ENCODE measurements at places on chromosomes 11 and 22.

DNA sequence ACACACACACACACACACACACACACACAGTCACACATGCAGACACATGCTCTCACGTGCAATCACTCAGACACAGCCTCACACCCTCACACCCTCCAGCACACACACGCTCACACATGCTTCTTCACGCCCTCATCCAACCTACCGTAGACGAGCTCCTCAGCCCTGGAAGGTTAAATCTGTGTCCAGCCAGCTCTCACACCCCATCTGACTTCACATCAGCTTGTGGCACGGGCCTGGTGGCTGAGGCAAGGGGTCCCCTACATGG, 1.3 kb upstream of the SCUBE1 start:
- no peak for DNase-seq

- DNase-seq: no peak
Measured at GRCh38 chr11:125525303-125525702, 29.2 kb upstream of the FEZ1 start.

- no peak for DNase-seq
Measured at GRCh38 chr11:12195768-12196167, 85.4 kb downstream of the MICAL2 start.

- DNase-seq: no peak
Measured at GRCh38 chr11:3873712-3874349, 18.4 kb downstream of the STIM1 start.

DNA sequence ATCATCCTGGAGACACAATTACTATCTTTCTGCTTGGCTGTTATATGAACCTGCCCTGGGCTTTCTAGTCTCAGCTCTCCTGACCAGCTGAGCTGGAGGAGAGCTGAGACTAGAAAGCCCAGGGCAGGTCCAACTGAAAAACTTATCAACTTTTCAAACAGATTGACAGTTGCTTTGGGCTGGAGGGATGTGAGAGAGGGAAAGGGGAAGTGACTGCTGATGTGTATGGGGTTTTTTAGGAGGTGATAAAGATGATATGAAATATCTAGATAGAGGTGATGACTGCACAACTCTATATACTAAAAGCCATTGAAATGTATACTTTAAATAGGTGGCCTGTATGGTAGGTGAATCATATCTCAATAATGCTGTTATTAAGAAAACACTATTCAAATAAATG, 60.2 kb upstream of the CHRM4 start:
- no peak for DNase-seq

DNA sequence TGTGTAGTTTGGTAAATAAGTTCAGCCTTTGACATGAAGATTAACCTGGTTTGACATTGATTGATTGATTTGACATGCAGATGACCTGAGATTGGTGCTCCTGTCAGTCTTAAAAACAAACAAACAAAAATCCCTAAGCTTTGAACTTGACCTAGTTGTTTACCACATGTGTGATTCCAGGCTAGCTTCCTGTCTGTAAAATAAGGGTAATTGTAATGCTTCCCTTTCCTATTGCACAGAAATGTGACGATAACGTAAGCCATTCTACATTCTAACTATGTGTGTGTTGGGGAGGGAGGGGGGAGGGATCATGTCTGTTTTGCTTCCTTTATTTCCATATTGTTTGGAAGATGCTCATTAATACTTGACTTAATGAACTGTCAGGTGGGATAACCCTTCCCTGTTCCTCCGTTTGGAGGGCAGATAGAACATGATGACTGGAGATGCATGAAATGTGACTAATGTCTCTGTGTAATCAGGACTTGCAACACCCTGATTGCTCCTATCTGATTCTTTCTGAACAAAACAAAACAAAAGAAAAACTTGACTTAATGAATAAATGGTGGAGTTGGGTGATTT, 106.1 kb upstream of the CLMP start:
- DNase-seq: peak; percentile 18

- DNase-seq: no peak
Measured at GRCh38 chr11:89346601-89347000, 144.6 kb downstream of the NOX4 start.

DNA sequence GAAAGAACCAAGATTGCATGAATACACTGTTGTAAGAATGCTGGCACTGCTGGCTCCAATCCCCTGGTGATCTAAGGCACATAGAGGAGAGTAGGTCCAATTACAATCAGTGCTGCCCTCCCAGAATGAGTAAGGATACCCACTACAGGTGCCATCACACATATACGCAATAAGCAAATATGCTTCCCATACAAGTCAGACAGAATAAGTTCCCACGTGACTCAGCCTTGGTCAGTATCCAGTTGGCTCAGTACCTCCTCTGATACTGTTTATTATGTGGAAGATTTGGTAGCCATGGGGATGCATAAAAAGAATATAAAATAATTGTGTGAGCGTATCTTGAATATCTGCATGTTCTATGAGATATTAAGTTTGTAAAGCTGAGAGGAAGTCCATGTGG, 8.9 kb upstream of the OR2D3 start:
- no peak for DNase-seq

- no peak for DNase-seq
Measured at GRCh38 chr11:57480409-57481137, 20.2 kb downstream of the RTN4RL2 start.

- no peak for DNase-seq
Measured at GRCh38 chr22:21025763-21026755, 6.3 kb downstream of the SLC7A4 start.

GRCh38 chr22:32395107-32395506, 16.9 kb downstream of the RTCB start:
- no peak for DNase-seq

DNA sequence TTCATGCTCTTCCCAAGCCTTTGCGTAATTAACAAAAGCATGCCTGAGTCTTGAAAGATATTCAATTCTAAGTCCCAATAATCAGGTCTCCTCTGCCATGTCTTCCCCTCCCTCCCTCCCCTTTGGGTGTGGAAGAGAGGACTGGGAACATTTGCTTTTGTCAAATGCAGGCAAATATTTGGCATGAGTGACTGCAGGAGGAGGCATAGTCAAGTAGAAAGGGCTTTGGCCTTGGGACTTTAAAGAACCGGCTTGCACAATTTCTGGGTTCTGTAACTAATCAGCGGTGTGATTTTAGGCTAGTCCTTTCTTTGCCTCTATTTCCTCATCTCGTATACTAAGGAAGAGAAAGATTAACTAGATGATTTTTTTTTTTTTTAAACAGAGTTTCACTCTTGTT, 59.5 kb downstream of the SCN3B start:
- DNase-seq: no peak

DNA sequence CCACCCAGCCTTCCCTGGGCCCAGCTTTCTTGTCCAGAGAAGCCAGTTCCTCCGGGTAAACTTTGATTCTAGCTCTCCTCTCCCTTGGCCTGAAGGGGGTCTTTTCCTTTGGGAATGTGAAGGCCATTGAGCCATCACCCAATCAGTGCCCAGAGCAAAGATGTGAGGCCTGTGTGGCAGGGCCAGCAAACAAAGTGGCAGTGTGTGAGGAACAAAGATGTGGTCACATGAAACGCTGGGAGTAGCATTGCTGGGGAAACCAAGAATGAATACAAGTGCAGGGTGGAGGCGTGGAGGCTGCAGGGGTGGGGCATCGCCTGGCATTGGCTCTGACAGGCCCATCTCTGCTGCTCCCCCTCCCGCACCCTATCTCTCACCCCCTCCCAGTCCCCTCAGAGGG, 91.9 kb upstream of the BID start:
- DNase-seq: no peak

DNA sequence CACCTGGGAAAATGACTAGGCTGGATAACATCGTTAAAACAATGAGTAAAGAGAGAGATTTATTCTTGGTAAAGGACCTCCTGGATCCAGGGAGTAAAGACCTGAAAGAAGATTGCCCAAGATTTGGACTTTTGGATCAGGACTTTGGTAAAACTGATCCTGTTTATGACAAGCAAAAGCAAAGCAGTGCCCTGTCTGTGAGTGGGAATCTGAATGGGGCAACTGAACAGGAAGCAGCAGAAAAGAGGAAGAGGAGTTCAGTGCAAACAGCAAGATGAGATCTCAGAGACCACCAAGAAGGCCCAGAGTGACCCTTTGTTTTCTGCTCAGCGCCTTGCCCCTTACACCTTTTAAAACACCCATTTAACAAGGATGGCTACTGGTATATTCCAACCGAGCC, 122.0 kb downstream of the VPREB1 start:
- DNase-seq: no peak

DNA sequence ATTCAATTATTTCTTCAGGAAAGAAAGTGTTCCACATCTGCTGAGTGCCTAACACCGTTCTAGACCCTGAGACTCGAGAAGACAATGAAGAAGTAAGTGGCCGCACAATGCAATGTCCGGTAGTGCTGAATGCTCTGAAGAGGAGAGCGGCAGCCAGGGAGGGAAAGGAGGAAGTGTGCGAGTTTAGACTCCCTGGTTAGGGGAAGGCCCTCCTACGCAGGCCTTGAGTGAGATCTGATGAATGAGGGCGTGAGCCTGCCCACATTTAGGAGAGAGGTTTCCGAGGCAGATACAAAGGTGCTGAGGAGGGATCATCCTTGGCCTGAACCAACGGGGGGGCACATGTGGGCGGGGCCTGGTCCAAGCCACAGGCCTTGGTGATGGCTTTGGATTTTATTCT, 558.6 kb downstream of the NTM start:
- DNase-seq: no peak

- no peak for DNase-seq
Measured at GRCh38 chr11:76248210-76248609, 41.9 kb upstream of the WNT11 start.

GRCh38 chr22:33780531-33781136, 139.6 kb downstream of the LARGE1 start:
- DNase-seq: no peak

GRCh38 chr11:67498544-67498972, 6.6 kb downstream of the PITPNM1 start:
- no peak for DNase-seq

GRCh38 chr22:40116496-40117200, 61.1 kb upstream of the TNRC6B start:
- no peak for DNase-seq

- DNase-seq: no peak
Measured at GRCh38 chr22:29988719-29989118, 91.5 kb upstream of the HORMAD2 start.

GRCh38 chr11:67271205-67271540, 4.9 kb downstream of the GRK2 start:
- DNase-seq: no peak

- no peak for DNase-seq
Measured at GRCh38 chr11:114311946-114312345, 15.7 kb downstream of the NNMT start.

GRCh38 chr11:34169686-34170085, 64.3 kb downstream of the NAT10 start:
- no peak for DNase-seq

GRCh38 chr11:82403640-82404305, 329.9 kb downstream of the FAM181B start:
- DNase-seq: no peak

GRCh38 chr11:125376856-125377255, 119.2 kb downstream of the FEZ1 start:
- DNase-seq: no peak

GRCh38 chr11:108859510-108859909, 194.6 kb downstream of the DDX10 start:
- no peak for DNase-seq

DNA sequence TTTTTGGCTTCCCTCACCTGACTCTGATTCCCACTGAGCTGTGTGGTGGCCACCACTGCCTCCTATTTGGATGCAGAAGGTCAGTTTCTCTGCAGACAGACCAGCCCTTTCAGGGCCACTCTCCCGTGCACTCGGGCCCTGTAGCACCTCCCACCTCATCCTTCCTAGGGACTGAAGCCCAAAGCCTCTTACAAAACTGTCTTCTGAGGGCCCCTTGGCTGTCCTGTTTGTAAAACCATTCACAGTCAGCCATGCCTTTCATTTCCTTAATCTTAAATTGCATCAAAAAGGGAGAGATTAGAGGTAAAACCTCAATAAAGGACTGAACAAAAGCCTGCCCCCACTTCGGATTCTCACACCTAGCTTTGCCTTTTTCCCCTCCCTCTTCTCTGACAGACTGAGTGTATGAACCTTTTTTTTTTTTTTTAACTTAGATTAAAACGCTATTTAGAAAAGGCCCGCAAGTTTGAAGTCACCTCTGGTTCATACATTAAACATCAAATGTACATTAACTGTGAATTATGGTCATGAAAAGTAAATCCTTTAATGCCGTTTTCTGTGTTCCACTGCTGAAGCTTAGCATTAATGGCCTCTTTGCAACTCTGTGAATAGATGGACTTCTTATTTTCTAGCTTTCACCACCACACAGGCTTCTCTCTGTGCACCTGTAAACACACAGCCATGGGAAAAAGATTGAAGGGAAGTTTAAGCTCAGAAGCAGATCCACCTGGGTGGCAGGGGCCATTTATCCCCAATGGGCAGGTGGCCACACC, 247.2 kb upstream of the CADM1 start:
- DNase-seq: no peak

DNA sequence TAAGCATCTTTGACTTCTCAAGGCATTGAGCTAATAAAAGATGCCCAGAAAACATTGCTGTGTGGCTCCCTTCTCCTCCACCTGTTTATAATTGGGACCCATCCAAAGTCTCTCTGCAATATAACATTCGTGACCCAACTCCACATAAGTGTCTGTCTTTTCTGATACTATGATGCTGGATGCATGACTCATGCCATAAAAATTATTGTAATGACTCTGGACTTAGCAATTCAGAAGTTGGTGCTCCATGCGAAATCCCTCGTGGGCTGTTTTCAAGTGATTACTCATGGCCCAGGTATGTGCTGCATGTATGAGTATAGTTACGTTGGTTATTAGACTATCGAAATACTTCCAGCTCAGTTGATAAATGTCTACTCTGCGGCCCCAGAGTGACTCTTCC, 11.7 kb downstream of the FJX1 start:
- peak; percentile 71 for DNase-seq

- DNase-seq: no peak
Measured at GRCh38 chr11:66413167-66413566, 7.7 kb upstream of the NPAS4 start.

GRCh38 chr11:31806186-31806927, 4.8 kb downstream of the PAX6 start:
- DNase-seq: no peak

- DNase-seq: no peak
Measured at GRCh38 chr11:9351321-9351881, 33.1 kb upstream of the IPO7 start.

DNA sequence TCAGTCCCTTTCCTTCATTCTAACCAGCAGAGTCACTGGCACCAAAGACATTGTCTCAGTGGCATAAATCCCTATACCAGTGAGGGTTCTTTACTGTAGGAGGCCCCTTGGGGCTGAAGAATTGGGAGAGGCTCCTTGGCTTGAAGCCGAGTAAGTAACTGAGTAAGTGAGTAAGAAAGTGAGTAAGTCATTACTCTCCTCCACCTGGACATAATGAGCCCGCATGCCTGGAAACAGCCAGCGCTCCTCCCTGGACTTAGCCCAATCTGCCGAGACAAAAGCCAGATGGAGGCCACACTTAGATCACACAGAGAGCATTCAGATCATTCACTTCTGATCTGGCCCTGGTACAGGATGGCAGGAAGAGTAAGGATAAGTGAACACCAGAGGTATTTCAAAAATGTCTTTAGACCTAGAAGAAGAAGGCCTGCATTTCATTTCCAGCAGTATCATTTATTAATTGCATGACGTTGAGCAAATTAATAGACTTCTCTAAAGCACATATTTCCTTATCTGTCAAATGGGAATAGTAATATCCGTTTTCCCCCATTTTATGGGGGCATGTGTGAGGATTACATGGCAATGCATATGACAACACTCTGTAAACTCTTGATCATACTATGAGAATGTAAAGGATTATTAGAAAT, 8.2 kb upstream of the MICAL3 start:
- no peak for DNase-seq

Data from smooth muscle cell of the brain vasculature (primary cell).